Left colon (tissue), 2 donors: ENCODE measurements at places on chromosomes 6 and 20. TPM values are rescaled to one million over a fixed set of nuclear protein-coding genes. Genes with fewer than 3 reads are reported as not detected.

GRCh38 chr6:135088281-135088680, 33.7 kb upstream of the HBS1L start:
- no peak for DNase-seq

- no peak for DNase-seq
Observed at GRCh38 chr6:89660981-89661380, 22.4 kb upstream of the LYRM2 start.

GRCh38 chr20:17281478-17281877, 54.6 kb downstream of the PCSK2 start:
- DNase-seq, result peak; percentile 17

DNA sequence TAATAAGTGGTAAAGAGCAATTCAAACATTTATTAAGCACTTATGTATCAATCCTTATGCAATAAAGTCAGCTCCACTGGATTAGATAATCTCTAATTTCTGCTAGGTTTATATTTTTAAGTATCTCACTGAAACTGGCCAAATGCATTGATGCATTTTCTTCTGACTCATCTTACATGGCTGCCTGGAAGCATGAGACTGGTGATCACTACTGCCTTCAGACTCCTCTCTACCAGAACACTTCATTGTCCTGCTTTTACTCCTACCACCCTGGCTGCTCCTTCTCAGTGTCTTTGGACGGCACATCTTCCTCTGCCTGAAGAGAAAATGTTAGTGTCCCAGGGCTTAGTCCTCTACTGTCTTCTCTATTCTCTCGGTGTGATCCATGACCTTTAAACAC, 7.4 kb downstream of the CEP85L start:
- DNase-seq, result no peak

DNA sequence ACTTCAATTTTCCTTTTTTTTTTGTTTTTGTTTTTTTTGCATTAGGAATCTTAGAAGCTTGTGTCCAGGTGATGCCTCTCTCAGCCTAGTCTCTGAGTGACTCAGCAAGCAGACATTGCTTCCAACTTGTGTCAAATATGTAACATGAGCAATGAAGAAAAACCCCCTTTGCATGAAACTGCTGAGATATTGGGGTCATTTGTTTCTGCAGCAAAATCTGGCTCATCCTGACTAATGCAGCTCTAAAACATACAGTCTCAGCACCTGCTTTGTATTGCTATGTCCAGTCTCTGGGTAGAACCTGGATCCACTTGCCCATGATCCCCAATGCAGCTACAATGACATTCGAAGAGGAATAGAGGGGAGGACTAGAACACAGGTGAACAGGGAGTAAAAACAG, 55.7 kb upstream of the LRFN2 start:
- DNase-seq, result no peak

Gene CLPSL2
- not detected for total RNA-seq

Gene PRSS16
- total RNA-seq, result 23.2 TPM

Gene RIMS4
- 0.56 TPM for total RNA-seq
